ENCODE measurements at places on chromosomes 12 and 14.

- no peak for DNase-seq
Measured at GRCh38 chr14:53924753-53925152, 31.9 kb downstream of the BMP4 start.

DNA sequence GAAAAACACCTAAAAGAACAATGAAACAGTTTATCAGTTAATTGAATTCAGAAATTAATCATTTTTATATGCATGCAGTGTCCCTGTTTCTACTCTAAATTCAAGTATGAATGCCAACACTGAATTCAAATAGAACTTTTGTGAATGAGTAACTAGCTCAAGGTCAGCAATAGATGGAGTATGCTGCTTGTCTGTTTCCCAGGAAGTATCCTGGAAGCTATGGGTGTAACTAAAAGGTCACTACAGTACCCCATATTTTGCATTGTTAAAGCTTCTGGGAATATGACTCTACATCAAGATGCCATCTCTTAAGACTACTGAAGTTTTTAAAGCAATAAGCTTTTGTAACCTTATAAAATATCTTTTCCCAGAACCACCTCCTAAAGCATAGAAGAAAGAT is 681.4 kb upstream of the FBXO33 start:
- no peak for DNase-seq

DNA sequence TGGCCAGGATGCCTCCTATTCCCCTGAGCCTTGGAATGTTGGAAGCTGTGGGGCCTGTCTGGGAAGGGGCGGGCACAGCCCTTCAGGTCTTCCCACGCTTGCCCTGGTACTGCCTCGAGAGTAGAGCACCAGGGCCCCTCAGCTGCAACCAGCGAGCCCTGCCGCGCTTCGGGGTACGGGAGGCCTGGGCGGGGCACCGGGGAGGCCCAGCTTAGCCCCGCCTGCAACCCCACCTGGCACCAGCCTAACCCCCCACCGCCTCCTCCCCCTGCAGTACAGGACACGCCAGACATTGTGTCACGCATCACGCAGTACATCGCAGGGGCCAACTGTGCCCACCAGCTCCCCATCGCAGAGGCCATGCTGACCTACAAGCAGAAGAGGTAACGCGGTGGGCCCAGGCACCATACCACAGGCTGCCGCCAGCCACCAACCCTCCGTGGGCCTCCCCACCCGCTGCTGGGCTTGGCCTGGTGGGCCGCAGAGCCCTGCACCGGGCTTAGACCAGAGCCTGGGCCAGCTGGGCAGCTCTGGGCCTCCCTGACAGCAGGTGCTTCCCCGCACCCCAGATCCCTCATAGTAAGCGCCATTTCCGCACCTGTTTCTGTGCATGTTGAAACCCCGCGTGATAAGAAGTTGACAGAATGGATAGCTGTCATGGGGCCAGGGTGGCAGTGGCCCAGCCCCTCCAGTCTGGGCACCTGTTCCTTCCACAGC is 13.6 kb upstream of the TEX22 start:
- DNase-seq = no peak

- no peak for DNase-seq
Measured at GRCh38 chr12:109741286-109741969, 27.8 kb downstream of the FAM222A start.

- no peak for DNase-seq
Measured at GRCh38 chr14:72664651-72665050, 229.2 kb downstream of the DPF3 start.

DNA sequence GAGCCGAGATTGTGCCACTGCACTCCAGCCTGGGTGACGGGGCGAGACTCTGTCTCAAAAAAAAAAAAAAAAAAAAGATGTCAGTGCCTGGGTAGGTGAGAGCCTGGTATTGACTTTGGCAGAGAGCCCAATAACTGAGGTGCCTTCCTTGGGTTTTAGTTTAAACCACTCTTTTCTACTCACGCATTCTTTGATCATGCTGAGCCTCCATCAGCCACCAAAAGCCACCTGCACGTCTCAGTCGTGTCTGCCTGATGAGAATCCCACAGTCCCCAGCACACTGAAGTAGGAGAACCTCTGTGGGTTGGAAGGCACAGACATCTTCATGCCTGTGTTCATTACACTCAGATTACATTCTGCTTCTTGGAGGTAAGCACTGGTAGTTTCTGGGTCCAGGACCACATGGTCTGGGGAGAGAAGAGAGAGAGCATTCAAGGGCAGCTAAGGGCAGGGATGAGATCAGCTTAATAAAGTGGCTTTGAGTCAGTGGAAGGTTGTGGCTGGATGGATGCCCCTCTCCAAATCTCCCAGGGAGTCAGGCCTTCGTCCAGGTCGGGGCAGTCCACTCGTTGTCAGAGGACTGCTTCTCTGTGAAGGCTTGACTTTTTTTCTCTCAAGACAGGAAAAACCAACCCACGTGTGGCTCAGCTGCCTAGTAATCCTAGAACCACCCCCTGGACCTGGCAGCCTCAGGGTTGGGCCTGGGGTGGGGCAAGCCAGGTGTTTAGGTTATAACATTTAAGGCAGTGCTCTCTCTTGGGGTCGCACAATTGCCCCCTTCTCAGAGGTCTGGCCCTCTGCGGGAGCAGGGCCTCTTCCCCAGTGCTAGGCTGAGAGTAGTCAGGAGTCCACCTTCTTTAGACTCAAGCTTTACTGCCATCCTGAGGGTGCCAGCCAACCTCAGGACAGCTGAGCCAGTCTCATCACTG is 32.6 kb upstream of the MAX start:
- DNase-seq = no peak

- DNase-seq = no peak
Measured at GRCh38 chr12:115135800-115136211, 451.8 kb upstream of the TBX3 start.

- no peak for DNase-seq
Measured at GRCh38 chr12:26732005-26732908, 100.7 kb downstream of the ITPR2 start.

DNA sequence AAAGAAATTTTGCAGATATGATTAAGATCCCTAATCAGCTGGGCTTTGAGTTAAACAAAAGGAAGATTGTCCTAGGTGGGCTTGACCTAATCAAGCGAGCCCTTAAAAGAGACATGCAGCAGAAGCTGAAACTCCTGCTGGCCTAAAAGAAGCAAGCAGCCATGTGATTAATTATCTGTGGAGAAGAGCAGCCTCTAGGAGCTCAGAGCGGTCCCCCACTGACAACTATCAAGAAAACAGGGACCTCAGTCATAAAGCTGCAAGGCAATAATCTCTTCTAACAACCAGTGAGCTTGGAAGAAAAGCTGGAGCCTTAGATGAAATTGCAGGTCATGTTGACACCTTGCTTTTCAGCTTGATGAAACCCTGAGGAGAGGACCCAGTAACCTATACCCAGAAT is 288.9 kb upstream of the CLEC14A start:
- DNase-seq = no peak

DNA sequence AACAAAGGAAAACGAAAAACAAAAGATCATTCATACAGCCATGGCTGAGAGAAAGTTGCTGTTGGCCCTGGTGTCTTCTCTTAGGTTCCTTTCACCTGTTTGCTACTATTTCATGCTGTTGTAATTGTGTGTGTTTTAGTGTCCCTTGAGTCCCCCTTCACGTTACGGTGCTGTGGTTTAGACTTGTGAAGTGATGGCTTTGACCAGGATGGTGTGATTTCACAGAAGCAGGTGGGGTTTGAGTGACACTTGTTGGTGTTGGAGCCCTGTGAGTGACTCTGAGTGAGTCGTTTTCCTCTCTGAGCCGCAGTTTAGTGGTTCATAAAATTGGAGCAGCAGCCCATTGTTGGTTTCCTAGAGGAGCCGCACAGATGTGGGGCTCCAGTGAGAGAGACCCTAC is 635.4 kb downstream of the VRK1 start:
- DNase-seq = no peak

DNA sequence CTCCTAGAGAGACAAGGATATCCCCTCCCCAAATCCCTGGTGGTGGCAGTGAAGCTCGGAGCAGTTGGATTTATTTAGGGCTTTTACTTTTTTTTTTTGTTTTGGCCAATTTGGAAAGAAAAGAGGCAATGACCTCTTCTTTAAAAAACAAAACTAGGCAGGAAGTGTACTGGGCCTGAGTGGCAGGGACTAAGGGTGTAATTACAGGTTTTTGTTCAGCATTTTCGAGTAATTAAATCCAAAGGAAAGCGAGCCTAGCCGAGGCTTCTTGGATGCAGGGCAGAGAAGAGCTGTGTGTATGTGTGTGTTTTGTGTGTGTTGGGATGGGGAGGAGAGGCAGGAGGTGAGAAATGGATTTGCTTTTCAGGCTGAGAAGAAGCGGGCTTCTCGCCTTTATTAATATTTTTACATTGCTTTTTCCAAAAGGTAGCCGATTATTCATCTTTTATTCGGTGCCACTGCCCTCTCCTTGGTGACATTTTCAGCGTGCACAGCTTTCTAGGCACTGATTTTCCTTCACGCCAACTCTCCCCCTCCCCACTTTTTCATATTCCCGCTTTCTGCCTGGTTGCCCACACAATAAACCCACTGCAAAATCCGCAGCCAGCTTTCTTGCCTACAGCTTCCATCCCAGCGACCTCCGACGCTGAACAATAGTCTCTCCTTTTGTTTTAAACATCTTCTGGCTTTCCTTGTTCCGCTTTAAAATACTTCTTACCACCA is 8.9 kb upstream of the IRF2BPL start:
- no peak for DNase-seq

- DNase-seq = peak; percentile 37
Measured at GRCh38 chr12:49358483-49359141, 8.7 kb upstream of the SPATS2 start.

DNA sequence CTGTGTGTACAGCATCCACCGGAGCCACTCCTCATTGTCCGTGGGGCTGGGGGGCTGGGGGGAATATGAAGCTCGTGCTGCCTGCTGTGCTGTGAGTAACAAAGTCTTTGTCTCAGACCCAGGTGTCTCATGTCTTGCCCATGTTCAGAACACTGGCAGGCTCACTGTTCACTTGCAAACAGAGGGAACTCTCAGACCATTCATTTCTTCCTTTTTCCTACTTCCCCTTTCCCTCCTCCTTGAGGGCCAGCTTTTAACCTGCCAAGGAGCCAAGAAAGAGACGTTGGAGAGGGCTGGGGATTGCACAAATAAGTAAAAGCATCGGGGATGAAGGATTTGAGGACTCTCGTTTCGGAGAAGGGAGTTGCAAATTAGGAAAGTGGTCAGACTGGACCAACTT is 21.6 kb downstream of the GPR132 start:
- no peak for DNase-seq

- DNase-seq = no peak
Measured at GRCh38 chr12:110233212-110233903, 47.7 kb upstream of the ATP2A2 start.

DNA sequence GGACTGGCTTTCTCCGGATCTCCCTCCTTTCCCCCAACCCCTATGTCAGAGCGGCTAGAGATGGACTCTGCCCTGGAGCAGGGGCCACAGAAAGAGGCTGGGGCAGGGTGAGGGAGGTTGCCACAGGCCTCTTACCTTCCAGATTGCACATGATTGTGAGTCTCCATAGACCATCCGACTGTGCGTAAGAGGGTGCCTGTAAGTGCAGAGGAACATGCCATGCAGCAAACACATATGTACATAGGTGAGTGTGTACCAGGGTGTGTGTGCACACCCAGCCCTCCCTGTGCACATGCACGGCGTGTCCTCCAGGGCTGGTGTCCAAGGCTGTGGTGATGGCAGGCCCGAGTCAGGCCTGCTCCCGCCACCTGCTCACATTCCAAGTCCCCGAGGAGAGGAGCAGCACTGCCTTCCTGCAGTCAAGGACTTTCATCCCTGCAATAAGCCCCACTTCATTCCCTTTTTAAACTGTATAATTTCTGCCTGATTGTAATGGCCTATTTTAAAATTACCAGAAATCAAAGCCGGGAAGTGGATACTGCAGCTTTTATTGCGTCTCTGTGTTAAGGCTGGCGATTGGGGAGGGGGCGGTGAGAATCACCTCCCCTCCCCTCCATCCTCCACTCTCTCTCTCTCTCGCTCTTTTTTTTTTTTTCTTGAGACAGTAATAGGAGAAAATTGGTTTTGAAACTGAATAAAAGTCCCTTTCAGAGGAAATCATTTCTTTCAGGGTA is 28.5 kb downstream of the FAM222A start:
- no peak for DNase-seq

- DNase-seq = no peak
Measured at GRCh38 chr14:102496958-102497744, 12.4 kb downstream of the ANKRD9 start.

DNA sequence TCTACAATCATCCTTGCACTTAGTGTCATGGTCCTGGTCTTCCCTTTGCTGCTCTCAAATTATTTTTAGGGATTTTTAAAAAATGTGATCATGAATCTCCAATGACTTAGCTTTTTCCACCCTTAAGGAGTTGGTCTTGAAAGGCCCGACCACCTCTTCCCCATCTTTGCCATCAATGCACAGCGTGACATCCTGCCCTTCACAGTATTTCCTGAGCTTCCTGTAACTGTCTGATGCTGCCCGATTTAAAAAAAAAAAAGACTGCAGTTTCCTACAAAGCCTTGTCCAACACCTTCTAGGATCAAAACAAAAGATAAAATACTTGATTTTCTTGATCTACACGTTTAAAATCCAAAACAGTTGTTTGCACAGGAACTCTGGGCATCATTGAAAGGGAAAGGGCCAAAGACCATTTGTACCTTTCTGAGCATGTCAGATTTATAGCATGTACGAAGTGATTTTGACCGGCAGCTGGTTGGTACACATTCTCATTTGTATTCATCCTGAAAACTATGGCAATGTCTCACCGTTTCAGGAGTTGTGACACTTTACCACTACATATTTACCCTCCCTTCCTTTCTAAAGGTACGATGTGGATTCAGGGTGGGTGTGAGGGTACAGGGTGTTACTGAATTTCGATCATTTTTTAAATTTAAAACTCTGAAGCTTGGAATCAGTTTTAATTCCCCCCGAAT is 7.4 kb upstream of the ELK3 start:
- no peak for DNase-seq

GRCh38 chr12:3655328-3655900 is 97.5 kb downstream of the CRACR2A start:
- DNase-seq = no peak

DNA sequence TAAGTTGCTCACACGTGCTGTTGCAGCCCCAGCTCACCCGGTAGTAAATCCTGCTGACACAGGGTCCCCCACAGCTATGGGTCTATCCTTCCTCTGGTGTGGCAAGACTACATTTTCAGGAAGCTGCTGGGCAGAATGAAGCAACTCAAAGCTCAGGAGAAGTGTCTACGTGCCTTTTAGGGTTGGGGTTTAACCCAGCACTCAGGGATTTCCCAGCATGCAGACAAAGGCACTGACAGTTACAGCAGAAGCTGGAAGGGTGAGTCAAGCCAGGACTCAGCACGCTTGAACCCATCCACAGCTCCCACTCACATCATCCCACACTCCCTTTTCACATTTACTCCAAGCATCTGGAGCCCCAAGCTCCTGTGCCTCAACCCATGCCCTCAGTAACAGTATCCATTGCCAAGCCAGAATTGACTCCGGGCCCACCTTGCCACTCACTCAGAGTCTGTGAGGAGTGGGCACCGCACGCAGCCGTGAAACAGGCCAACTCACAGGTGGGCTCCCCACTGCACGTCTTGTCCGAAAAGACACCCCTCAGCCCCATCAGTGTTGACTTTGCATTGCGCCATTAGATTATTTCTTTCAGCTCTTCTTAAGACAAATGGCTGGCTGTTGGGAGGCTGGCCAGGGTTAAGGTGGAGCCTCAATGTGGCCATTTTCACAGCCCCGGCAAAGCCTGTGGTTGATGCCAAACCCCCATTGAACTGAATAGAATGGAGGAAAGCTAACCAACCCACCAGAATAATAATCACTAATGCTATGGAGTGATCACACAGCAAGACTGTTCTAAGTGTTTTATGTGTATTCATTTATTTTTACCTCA is 59.6 kb downstream of the ZFP36L1 start:
- DNase-seq = peak; percentile 29
